Gastrocnemius medialis (tissue), 4 donors: ENCODE measurements at places on chromosomes 4 and X.

- DNase-seq = no peak
Measured at GRCh38 chr4:182600093-182600492, 317.1 kb downstream of the DCTD start.

GRCh38 chr4:172986114-172986513 lies 182.5 kb upstream of the GALNT7 start:
- DNase-seq = no peak

DNA sequence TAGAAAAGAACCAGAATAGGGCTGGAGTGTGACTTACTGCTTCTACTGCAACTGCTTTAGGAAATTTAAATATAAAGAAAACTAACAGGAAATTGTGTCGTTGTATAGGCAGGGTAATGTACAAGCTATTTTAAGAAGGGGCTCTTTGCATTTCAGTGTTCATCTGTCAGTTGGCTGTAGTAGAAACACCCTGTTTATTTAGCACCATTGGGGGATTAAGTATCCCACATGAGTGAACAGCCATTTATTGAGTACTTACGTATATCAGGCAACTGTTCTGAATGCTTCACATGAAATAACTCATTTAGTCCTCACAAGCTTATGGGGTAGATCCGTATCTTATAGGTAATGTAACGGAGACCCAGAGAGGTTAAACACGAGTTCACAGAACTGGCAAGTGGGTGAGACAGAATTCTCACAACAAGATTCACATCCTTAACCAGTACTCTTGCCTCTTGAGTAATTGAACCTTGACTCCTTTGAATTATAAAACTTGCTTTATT lies 23.9 kb downstream of the STIM2 start:
- no peak for DNase-seq

- DNase-seq = no peak
Measured at GRCh38 chr4:41215969-41216293, 1.6 kb upstream of the APBB2 start.
